ENCODE measurements at places on chromosomes 13 and 19.

DNA sequence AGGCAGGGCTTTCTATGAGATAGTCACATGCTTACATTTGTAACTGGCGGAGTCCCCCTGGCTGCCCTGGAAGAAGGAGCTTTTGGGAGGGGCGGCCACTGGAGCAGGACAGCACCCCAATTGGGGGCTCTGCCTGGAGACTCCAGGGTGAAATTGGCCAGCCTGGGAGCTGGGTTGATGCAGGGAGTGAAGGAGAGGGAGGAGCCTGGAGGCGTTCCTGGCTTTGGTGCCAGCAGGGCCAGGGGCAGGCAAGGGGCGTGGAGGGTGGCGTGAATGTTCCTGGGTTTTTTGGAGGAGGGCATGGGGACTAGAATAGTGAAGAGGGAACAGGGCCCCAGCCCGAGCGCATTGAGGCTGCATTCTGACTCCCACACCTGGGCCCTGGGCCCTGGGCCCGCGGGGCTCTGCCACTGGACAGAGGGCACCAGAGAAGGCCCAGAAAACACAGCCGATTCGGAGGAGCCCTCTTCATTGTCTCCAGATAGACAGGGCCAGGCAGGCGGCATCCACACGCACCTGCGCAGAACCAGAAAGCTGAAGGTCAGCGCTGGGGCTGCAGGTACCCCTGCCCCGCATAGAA is 29.5 kb downstream of the COMP start:
- DNase-seq: no peak

GRCh38 chr19:33763633-33764371 is 32.9 kb upstream of the KCTD15 start:
- DNase-seq: no peak

DNA sequence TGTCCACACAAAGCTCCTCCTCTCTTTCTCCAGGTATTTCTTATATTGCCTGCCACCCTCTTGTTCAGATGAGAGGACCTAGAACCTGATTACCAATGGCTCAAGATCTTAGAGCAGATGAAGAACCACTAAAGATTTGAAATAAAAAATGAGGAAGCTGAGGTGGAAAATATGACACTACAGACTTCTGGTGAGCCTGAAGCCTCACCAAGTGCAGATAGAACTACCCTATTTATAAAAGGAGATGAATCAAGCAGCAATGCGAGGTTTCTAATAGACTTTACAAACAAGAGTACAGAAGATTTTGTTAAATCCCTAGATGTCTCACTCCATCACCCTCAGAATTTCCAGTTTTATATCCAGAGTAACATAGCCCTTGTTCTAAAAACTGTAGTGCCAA is 345.8 kb downstream of the TBC1D4 start:
- DNase-seq: no peak

- no peak for DNase-seq
Observed at GRCh38 chr19:46452186-46452585, 19.2 kb downstream of the PNMA8A start.

- no peak for DNase-seq
Observed at GRCh38 chr19:32802840-32803239, 66.7 kb downstream of the SLC7A9 start.

- no peak for DNase-seq
Observed at GRCh38 chr13:112963641-112964040, 5.4 kb upstream of the MCF2L start.

DNA sequence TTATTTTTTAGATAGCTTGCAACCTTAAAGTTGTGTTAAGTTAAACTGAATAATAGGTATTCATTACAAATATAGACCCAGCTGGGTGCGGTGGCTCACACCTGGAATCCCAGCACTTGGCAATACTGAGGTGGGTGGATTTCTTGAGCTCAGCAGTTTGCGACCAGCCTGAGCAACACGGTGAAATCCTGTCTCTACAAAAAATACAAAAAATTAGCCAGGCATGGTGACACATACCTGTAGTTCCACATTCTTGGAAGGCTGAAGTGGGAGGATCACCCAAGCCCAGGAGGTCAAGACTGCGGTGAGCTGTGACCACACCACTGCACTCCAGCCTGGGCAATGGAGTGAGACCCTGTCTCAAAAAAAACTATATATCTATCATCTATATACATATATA is 386.5 kb downstream of the PCDH17 start:
- no peak for DNase-seq

DNA sequence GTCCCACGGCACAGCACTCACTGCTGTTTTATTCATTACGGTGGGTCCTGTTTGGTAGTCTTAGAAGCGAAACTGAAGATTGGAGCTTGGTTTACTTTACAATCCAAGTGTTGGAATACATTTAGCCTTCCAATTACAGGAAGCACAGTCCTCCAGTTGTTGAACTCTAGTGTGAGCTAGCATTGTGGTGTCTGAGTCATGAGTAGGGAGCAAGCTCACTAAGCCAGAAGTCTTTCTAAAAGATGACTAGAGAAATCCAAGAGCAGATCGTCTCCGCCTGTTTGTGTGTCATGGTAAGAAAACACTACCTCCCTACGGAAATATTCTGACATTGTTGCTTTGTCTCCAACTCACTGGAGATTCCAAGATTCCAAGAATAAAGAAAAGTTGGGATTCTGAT is 10.1 kb upstream of the SHISA2 start:
- no peak for DNase-seq
